ENCODE measurements at places on chromosomes 2 and 18.

DNA sequence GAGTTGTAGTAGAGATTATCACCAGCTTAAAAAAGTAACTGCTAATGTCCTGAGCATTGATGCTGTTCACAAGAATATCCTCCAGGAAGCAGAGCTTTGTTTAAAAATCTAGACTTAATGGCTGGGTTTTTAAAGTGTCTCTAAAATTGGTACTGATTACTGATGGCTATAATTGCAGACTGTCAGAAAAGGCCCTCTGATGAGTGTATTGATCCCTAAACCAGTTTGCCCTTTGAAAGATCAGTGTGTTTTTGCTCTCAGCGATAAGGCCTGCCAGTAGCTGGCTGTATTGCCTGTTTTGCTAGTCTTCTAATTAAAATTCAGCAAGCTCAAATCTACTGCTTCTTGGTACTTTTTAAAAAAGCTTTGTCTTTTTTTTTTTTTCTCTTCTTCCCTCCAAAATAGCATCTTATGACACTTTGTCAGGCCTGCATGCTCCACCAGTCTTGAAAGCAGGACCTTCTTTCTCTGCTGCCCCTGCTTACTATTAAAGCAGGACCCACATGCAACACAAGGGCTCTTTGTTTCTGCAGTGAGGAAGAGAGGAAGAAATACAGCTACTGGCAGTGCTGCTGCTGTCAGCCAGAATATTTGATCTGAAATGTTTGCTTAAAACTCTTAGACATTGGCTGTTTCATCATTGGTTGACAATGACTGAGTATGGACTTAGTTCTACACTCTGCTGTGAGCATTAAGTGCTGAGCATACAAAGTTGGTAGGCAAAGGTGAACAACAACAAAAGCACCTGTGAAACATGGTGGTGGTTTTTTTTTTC is 1.8 kb downstream of the SEC11C start:
- peak; percentile 42 for DNase-seq

GRCh38 chr2:119082821-119083400 is 75.6 kb downstream of the C1QL2 start:
- DNase-seq: no peak

GRCh38 chr2:43083710-43084698 is 142.4 kb downstream of the ZFP36L2 start:
- peak; percentile 88 for DNase-seq

GRCh38 chr2:20384953-20385352 is 34.3 kb upstream of the PUM2 start:
- DNase-seq: no peak

DNA sequence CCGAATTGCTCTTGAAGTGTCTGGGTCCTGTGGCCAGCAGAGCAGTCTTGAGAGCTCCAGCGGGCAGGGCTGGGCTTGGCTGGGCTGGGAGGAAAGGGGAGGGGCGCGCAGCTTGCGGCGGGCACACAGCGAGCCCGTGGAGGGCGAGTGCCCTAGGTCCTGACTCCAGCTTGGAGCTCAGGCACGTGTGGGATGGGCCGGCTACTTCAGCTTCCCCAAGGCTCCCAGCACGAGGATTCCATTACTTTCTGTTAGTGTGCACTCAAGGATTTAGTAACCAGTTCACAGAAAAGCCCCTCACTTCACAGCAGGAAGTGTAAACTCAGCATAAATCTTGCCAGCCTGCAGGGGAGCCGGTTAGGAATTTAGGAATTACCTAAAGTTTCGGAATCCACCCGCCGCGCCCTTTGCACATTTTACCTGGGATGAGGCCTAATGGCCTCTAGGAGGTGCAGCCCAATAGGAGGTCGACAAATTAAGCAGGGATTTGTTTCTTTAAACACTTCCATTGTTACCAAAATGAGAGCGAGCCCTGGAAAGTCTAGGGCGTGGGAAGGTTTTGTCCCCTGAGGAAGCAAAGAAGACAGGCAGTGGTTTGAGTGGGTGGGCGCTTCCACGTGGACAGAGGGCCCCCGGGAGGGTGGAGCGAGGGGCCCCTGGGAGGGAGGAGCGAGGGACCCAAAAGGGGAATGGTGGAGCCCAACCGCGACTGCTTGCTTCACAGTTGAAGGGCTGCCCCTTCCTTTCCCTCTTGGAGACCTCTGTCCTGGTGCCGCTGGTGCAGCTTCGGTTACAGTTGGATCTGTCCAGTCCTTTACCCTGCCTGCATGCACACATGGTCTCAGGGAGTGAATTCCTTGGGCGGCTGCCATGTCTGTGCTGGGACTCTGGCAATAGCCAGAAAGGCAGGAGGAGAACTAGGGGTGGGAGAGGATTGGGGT is 93.3 kb downstream of the CTAGE1 start:
- no peak for DNase-seq

DNA sequence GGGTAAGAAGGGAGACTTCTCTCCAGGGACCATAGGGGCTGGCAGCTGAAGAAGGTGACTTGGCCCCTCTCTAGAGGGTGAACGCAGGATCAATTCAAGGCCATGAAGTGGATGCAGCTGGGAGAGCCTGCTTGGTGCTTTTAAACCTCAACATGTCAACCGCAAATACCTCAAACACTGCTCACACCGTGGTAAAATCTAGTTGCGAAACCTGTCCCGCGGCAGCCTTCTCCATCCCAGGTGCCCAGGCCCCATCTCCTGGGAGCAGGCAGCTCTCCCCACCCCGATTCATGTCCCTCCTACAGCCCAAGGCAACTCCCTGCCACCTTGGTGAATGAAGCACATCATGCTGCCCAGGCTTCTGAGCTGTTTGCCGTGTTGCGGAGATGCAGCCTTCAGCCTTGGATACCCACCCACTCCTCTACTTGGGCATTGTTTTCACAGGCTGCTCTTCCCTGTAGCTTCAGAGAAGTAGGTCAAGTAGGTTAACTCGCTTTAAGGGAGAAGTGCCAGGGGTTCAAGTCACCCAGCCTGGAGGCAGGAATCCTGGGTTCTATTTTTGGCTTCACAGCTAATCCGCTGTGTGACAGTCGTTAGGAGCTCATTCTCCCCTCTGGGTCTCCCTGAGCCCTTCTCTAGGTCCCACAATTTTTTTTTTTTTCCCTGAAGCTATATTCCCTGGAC is 6.2 kb upstream of the EFR3B start:
- DNase-seq: no peak

GRCh38 chr2:236565212-236565611 is 4.4 kb upstream of the ACKR3 start:
- DNase-seq: no peak

Data from brain (organoid and tissue), 16 donors.